ENCODE measurements at places on chromosomes 4 and X.

GRCh38 chrX:104189837-104190236 lies 23.6 kb downstream of the FAM199X start:
- no peak for DNase-seq

DNA sequence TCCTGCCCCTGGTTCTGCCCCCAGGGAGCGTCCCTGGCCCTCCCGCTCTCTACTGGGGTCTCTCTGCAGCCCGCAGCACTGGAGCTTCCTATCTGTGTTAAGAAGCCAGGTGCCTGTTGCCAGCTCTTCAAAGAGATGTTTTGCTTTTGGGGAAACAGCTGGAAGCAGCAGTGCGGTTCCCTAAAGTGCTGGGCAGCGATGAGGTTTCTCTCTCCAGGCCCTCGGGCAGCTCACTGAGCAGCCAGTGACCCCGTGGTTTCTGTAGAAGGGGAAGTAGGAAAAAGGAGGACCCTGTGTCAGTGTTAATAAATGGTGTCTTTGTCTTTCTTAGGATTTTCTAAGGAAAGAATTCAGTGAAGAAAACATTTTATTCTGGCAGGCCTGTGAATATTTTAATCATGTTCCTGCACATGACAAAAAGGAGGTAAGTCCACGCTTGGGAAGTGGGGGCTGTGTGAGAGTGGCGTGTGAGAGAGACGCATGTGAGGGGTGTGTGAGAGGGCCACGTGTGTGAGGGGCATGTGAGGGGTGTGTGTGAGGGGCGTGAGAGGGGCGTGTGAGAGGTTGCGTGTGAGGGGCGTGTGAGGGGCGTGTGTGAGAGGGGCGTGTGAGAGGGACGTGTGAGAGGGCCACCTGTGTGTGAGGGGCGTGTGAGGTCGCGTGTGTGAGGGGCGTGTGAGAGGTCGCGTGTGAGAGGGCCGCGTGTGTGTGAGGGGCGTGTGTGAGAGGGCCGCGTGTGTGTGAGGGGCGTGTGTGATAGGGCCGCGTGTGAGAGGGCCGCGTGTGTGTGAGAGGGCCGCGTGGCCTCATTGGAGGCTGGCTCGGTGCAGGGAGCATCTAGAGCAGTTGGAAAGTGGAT lies 27.1 kb upstream of the HGFAC start:
- DNase-seq: no peak

- DNase-seq: no peak
These were observed at the start of gene HAND2 for GRCh38 chr4:173529477-173530325. Gene HAND2, minus strand, starts transcription at chr4:173530229. Its CDS starts 940 bp downstream, at chr4:173529289.

DNA sequence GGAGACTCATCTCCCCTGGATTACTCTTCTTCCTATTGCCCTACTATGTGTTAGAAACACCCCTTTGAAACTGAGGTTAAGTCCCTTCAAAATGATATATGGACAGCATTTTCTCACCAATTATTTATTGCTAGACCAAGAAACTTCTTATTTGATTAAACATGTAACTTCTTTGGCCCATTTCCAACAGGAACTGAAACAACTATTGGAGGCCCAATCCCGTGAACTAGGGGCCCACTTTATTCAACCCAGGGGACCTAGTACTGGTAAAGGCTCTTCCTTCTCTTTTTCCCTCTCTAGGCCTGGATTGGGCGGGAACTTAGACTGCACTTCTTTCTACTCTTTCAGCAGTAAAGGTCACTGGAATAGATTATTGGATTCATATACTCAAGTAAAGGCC lies 16.7 kb upstream of the COL25A1 start:
- no peak for DNase-seq

DNA sequence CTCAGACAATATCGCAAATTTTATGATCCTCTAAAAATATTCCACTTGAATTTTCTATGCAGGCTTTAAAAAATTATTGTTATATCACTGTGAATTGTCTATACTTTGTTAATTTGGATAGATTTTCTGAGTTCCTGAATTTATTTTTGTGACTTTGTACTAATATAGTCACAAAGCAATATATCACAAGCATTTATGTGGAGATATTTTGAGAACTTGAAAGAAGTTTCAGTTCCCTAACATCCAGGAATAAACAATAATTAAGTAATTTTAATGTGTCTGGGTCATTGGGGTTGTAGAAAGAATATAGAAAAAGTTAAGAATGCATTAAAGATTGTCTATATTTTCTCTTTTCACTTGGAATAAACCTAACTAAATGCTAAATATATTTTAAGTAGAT lies 32.0 kb downstream of the CXCL8 start:
- no peak for DNase-seq

GRCh38 chr4:31417040-31417439 lies 696.9 kb downstream of the PCDH7 start:
- no peak for DNase-seq

DNA sequence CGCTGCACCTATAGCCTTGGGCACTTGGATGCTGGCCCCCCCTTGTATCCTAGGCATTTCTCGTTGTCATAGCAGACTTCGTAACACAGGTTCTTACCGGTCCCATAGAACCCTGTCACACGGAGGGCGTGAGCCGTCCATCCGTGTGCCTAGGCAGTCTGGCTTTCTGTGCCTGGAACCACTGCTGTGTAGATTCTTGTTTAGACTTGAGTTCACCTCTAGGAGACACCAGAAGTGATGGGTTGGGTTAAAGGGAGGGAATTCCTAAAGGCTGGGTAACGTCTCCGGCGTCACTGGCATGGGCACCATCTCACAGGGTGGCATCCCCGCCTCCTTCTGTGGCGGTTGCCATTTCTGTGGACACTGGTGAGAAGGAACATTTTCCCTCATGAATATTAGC lies 13.5 kb upstream of the NKX1-1 start:
- DNase-seq: no peak

GRCh38 chr4:71383984-71384383 lies 45.2 kb downstream of the SLC4A4 start:
- DNase-seq: no peak

DNA sequence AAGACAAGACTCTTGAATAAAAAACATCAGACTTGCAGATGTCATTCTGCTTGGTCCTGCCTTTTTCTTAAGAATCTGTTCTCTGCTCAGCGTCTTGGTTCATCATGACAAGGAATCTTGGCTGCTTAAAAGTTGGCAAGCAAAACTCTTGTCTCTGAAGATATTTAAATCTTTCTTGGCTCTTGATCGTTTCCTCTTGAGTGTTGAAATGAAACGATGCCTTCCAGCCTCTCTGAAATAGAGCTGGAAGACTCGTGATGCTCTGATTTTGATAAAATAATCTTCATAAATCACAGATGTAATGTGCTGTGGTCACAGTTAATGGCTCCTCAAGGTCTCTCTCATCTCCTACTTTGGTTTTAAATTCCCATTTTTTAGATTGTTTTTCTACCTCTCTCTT lies 39.9 kb upstream of the TMEM192 start:
- DNase-seq: no peak

- no peak for DNase-seq
These were observed 23.2 kb downstream of the TAPT1 start for GRCh38 chr4:16203083-16203482.

GRCh38 chr4:21209860-21210259 lies 509.6 kb downstream of the PACRGL start:
- DNase-seq: no peak

DNA sequence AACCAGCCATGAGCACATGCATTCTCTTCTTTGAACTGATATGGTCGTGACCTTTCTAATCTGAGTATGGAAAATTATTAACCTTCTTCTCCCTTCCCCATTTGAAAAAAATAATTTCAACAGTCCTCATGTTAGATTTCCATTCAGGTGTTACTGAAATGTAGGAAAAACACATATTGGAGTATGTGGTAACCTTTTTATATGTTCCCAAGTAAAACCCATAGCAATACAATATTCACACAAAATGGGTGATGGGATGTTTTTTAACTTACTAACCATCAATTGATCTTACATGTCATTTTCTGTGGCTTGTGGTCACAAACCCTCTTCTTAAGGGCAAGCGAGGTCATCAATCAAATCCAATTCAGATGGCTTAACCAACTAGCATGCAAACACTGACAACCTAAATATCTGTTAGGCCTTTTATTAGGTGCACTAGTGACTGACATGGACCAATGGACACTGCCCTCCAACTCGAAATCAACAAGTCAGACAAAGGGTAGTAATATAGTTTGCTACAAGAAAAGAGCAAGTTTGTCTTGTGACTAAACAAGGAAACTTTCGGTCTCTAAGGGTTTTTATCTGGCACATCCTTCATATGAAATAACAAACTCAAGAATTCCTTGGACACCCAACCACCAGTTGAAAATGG lies 74.3 kb downstream of the CAMK2D start:
- no peak for DNase-seq

DNA sequence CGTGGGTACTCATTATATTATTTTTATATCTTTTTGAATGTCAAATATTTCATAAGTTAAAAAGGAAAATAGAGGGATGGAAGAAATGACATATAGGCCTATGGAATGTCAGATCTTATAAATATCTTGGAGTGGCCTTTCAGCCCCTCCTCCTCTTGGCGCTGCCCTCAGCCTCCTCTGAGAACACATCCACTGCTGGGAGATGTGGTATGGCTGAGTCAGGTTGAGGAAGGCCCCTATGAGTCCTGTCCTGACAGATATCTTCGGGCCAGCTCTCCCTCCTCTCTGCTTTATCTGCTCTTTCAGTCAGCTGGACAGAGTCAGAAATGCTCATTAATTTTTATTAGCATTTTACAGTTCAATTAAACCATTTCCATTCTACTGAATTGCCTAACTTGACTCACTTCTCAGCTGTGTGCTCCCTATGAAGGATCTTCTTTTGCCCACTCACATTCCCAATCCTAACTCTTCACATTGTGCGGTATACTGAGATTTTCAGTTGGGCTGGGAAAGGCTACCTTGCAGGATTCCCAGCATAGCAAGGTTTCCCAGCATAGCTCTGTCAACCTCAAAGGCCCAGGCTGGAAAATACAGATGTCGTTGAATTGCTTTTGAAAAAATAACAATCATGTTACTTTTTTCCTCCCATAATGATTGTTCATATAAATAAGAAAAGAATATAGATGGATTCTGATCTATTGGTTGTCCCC lies 128.0 kb downstream of the ARHGEF9 start:
- no peak for DNase-seq

DNA sequence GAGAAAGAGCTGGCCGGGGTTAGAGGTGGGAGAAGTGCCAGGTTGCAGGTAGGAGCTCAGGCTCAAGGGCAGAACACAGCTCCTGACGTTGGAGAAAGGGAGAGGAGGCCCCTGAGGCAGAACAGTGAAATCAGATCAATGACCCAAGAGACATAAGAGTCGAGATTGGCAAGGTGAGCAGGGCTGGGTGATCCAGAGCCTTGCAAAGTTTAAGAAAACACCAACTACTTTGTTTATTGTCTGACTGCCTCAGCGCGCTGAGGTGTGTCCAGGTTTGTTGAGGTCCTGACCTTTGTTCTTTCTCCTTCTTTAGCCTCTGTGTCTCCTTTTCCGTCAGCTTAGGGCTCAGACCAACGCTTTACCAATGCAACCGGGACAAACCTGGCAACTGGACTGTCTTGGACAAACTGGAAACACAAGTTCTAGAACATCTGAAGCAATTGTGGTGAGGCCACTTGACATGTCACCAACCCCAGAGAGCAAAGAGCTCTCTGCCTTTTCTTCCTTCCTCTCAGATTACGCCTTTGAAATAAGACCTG lies 28.3 kb downstream of the CHRNA9 start:
- no peak for DNase-seq

DNA sequence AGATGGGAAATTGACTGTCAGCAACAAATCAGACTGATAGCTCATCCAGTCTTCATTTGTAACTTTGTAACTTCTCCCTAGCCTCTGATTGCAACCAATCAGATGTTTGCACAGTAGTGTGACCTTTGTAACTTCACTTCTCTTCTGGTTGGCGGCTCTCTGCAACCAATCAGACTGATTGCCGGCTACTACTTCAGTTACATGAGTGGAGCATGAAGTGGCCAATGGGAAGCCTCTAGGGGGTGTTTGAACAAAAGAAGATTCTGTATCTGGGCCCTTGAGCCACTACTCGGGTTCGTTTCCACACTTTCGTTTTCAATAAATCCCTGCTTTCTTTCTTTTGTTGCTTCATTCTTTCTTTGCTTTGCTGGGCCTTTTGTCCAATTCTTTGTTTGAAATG lies 1285.8 kb downstream of the TECRL start:
- DNase-seq: no peak

GRCh38 chr4:22508376-22508775 lies 7.5 kb downstream of the ADGRA3 start:
- no peak for DNase-seq

DNA sequence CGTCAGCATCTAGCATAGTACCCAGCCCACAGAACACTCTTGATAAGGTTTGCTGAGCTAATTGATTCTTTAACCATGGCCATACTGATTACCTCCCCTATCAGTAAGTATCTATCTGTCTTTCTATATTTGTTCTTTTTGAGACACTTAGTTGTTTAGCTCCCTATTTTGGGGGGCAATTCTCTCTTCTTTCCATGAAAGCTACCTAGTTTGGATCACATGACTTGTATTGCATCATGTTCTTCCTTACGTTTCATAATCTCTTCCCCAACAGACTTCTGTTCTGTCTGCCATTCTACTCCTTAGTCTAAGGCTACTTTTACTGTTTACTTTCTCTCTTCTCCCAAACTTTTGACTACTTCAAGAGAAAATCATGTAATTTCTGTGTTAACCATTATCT lies 39.0 kb downstream of the TBC1D19 start:
- DNase-seq: no peak

GRCh38 chr4:141684785-141685184 lies 48.4 kb downstream of the IL15 start:
- DNase-seq: no peak

DNA sequence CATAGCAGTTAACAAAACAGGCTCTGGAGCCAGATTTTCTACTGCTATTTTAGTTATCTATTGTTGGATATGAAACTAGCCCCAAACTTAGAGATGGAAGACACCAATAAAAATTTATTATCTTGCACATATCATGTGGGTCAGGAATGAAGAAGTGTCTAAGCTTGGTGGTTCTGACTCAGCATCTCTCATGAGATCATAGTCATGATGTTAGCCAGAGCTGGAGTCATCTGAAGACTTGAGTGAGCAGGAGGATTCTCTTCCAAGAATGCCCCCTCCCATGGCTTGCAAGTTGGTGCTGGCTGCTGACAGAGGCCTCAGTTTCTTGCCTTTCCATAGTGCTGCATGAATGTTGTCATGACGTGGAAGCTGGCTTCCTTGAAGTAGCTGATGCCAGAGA lies 68.2 kb upstream of the TAPT1 start:
- no peak for DNase-seq

DNA sequence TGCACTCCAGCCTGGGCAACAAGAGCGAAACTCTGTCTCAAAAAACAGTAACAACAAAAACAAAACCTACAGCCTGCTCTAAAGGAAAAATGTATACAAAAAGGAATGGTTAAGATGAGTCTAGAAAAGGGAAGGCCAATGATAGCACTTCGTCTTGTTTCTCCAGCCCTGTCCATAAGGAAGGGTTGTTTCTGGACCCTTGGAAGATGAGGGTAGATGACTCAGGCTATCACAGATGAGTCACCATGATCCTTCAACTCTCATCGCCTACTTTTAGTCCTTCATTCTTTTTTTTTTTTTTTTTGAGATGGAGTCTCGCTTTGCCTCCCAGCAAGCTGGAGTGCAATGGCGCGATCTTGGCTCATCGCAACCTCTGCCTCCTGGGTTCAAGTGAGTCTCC lies 8.8 kb downstream of the PLA2G12A start:
- no peak for DNase-seq

- no peak for DNase-seq
These were observed 107.5 kb downstream of the SLC2A9 start for GRCh38 chr4:9913846-9914245.

- no peak for DNase-seq
These were observed 102.7 kb upstream of the SORBS2 start for GRCh38 chr4:185914583-185915199.

- DNase-seq: no peak
These were observed 815.8 kb upstream of the EPHA5 start for GRCh38 chr4:66486068-66486467.

Measured in stimulated activated CD8-positive, alpha-beta memory T cell treated with anti-CD3 and anti-CD28 coated beads, Interleukin-7, amount 100 ng/mL, for 1 hour (primary cell).